ENCODE measurements at places on chromosomes 2 and 18.

DNA sequence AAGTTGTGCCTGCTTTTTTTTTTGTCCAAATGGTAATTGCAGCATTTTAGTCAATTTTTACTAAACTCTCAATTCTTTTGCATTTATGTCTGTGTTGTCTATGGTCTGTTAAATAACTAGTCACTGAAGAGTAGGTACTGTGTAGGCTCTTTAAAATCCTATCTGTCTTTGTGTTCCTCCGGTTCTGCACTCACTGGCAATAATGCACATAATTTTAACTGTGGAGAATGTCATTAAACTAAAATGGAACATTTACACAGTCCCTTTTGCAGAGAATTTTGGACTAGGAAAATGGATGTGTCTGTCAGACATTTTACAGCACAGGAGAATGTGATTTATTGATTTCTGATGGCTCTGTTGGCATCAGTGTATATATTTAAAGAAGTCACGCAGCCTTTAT lies 116.6 kb downstream of the ASXL3 start:
- no peak for DNase-seq

GRCh38 chr2:130985831-130986649 lies 107.2 kb downstream of the FAM168B start:
- no peak for DNase-seq

GRCh38 chr18:34108206-34108605 lies 116.5 kb downstream of the NOL4 start:
- no peak for DNase-seq

- no peak for DNase-seq
Observed at GRCh38 chr2:9744256-9745004, 98.8 kb upstream of the TAF1B start.

- DNase-seq = no peak
Observed at GRCh38 chr2:65161551-65162100, 31.7 kb upstream of the RAB1A start.

DNA sequence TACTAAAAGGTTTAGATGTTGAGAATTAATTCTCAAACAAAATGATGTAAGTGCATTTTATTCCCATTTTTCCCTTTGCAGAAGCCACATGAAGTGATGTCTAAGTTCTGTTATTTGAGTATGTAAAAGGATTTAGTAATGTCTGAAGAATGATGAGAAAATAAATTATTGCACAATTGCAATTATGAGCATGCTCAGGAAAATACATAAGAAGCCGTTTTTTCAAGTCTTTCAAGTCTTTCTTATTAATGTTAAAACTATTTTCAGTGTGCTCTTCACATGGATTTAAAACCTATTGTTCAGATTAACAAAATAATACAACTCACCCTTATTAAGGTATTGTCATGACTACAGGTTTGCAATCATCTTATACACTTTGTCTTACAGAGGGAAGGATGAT lies 331.4 kb upstream of the NETO1 start:
- DNase-seq = no peak

DNA sequence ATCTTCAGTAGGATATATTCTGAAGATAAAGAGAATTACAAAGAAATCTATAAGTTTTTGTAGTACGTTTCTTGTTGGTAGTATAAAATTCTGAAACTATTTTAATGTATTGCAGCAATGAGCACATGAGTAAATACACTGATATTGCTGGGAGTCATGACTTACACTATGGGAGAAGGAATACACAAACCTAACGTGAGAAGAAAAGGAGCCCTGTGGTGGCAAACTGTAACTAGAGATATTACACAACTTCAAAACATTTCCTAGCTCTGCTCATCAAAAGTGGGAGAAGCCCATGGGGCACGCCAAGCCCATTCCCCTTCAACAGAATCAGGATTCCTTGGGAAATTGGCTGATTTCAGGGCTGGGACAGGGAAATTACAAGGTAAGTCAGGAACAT lies 20.5 kb downstream of the SPIRE1 start:
- no peak for DNase-seq

- DNase-seq = no peak
Observed at GRCh38 chr2:221254299-221254698, 317.8 kb downstream of the EPHA4 start.

- no peak for DNase-seq
Observed at GRCh38 chr2:15195813-15196212, 365.3 kb downstream of the NBAS start.

DNA sequence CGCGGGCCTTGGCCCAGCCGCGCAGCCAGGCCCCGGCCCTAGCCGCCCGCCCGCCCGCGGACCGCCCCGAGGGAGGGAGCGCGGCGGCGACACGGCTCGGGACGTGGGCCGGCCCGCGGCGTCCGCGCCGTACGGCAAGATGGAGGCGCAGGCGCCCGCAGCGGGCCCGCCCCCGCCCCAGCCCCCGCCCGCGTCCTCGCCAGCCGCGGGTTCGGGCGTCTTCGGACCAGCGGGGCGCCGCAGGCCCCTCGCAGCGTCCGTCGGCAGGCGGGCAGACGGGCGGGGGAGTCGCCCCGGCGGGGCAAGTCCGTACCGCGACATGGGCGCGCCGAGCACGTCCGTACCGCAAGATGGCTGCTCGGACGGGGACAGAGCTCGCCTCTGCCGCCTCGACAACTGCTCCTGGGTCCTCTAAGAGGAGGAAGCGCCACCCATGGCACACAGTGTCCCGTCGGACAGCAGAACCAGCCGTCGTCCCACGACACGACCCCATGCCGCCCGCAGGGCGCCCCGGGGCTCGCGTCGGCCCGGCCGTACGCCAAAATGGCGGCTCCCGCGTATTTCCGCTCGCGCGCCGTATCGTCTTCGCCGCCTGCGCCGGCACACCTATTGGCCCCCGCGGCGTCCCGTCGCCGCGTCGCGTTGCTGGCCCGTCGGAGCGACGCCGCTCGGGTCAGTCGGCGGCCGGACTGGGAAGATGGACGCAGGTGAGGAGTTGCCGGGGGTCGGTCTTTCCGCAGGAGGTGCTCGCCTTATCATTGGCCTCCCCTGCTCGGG lies at the start of the genes ATG4B and THAP4:
Gene ATG4B, plus strand, starts transcription at position 676 of the 777 bp plus-strand sequence. Its CDS starts 22 bp downstream, at position 698.
Gene THAP4, minus strand, starts transcription at position 141 of the 777 bp plus-strand sequence. CDS start 141 bp downstream, outside the sequence.
- DNase-seq = peak; percentile 64
